ENCODE measurements at places on chromosomes 13 and 19.
A peak's percentile ranks its signal among the peaks of the same experiment; 100 is the strongest.

- no peak for DNase-seq
Observed at GRCh38 chr13:40764587-40765403, 6.2 kb downstream of the MRPS31 start.

DNA sequence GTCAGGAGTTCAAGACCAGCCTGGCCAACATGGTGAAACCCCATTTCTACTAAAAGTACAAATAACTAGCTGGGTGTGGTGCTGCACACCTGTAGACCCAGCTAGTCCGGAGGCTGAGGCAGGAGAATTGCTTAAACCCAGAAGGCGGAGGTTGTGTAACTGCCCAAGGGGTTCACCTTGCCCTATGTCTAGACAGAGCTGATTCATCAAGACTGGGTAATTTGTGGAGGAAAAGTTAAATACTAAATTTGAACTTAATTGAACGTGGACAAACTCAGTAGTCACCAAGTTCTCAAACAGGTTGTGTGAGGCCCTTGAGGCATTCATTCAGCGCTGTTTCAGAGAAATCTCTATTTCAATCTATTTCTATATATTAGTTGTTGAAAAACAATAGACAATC, 13.7 kb upstream of the ZNF486 start:
- no peak for DNase-seq

- DNase-seq, result no peak
Observed at GRCh38 chr13:78601874-78602560, 1.3 kb downstream of the POU4F1 start.

- no peak for DNase-seq
Observed at GRCh38 chr13:32503727-32504126, 34.9 kb downstream of the N4BP2L2 start.

- DNase-seq, result no peak
Observed at GRCh38 chr13:67935626-67936025, 705.5 kb upstream of the PCDH9 start.

- DNase-seq, result peak; percentile 67
Observed at GRCh38 chr19:49391581-49392399, 3.7 kb downstream of the KASH5 start.

DNA sequence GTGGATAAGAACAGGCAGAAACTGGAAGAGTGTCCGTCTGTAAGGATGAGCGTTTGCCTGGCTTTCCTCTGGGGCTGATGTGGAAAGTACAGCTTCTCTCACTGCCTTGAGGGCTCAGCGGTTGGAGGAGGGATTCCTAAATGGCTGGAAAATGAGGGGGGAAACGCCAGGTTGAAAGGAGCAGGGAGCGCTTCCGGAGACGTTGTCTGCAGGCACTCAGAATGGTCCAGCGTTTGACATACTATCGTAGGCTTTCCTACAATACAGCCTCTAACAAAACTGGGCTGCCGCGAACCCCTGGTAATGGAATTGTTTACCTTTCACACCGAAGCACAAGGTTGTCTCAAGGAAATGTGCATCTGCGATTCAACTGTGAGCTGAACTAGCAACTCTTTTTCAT, 39.9 kb downstream of the MRPL57 start:
- no peak for DNase-seq

DNA sequence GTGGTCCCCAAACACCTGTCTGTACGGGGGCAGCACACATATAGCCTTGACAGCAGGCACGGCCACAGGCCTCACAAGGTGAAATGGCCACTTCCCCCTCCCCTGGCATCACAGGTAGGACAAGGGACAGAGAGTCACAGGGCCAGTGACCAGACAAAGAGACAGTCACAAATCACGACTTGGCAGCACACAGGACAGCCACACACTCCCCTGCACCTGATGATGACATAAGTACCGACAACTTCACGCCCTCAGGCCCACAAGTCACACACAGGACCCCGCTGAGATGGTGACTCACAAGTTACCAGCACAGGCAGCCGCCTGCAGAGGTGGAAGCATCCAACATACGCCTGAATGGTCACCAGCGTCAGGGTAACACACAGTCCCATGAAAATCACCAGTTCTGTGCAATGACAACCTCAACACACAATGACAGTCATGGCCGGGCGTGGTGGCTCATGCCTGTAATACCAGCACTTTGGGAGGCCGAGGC, 16.5 kb downstream of the TYK2 start:
- DNase-seq, result no peak

DNA sequence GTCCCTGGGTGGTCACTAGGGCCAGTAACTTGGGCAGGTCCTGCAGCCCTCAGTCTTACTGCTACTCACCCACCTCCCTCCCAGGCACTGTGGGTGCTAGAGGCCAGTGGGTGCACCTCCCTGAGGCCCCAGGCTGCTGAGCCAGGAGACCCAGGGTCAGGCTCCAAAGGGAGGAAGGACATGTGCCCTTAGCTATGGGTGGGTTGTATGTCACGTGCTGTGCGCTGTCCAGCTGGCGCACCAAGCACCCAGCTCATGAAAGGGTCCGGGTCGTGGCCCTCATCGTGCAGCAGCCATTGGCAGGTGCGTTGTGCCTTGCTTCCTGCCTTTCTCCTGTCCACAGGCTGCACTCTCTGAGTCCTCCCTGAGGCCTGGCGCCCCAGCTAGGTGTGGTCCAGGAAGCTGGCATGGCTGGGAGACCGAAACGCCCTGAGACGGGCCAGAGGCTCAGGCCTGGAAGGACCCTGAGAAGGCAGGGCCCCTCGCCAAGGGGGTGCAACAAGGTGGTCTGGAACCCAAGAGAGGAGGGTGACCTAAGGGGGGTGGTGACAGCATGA, 47.0 kb upstream of the KCTD15 start:
- DNase-seq, result no peak

DNA sequence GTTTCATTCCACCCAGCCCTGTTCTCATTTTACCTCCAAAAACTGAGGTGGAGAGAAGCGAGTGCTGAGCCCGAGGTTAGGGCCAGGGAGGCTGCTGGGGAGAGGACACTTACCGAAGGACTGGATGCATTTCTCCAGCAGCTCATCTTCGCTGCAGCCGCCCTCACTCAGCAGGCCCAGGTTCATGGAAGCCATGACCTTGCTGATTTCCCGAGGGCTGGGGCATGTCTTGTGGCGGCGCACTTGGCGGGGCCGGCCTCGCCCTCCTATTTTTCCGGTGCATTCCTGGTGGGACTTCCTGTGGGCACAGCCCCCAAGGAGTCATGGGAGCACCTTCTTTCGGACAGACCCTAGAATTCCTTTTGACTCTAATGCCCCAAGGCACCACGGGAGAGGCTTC, 4.2 kb downstream of the RASGRP4 start:
- DNase-seq, result no peak

DNA sequence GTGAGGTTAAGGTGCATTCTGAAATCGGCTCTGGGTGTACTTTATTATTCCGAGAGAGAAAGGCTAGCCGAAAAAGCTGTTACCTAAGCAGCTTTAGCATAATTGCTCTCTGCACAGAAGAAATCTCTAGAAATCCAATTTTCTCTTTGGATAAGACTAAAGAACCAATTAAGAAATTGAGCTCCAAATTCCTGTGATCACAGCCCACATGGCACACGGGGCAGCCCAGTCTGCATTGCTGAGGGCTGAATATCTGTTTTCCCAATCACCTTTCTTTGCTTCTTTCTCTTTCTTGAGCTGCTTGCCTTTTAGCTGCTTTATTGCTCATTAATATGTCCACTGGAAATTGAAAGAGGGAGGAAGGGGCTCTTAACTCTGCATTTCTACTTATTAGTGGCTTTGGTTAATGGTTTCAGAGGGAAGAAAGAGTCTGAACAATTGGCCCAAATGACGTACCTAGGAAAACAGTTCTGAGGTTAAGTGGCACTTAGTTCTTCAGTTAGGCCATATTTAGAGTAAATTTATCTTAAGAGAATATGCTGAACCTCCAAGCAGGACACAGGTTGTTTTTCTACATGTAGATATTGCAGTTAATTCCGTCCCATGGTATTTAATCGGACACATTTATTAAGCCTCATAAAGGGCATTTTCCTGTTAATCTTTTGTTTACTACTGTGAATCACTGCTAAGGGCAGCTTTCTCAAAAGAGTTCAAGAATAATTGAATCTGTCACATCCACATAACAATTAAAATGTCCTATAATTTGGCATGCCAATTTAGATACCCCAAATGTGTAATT, 265.7 kb downstream of the ABCC4 start:
- no peak for DNase-seq

- no peak for DNase-seq
Observed at GRCh38 chr13:24931450-24932251, 164.3 kb upstream of the PABPC3 start.

- no peak for DNase-seq
Observed at GRCh38 chr19:50859849-50860248, 5.1 kb downstream of the KLK3 start.

DNA sequence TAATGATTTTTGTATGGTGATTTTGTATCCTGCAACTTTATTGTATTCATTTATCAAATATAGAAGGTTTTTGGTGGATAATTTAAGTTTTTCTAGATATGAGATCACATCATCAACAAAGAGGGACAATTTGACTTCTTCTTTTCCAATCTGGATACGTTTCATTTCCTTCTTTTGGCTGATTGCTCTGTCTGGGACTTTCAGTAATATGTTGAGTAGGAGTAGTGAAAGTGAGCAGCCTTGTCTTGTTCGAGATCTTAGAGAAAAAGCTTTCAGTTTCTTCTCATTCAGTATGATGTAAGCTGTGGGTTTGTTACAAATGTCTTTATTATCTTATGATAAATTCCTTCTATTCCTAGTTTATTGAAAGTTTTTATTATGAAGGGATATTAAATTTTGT, 352.0 kb upstream of the DACH1 start:
- no peak for DNase-seq

GRCh38 chr19:10617409-10618121, 7.8 kb upstream of the SLC44A2 start:
- no peak for DNase-seq

DNA sequence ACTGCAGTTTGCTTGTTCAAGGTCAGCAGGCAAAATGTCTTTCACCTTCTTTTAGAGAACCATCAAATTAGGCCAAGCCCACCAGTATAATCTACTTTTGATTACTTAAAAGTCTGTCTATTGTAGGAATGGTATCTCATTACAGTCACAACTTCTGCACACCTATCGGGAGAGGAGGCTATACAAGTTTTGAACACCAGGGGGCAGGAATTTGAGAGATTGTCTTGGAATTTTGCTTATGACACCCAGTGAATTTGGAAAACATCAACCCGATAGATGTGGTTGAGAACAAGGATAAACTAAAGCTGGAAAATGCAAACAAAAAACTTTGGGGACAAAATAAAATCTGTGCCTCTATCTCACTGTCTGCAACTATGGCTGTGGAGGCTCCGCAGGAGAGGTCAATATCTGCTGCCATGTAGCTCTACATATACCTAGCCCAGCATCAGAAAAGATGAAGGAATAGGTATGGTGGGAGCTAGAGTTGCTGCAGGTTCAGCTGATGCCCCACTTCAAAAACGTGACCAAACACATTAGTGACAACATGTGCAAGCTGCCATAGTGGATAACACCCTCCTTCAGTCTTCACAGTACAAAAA, 1299.2 kb upstream of the SPRY2 start:
- DNase-seq, result no peak

DNA sequence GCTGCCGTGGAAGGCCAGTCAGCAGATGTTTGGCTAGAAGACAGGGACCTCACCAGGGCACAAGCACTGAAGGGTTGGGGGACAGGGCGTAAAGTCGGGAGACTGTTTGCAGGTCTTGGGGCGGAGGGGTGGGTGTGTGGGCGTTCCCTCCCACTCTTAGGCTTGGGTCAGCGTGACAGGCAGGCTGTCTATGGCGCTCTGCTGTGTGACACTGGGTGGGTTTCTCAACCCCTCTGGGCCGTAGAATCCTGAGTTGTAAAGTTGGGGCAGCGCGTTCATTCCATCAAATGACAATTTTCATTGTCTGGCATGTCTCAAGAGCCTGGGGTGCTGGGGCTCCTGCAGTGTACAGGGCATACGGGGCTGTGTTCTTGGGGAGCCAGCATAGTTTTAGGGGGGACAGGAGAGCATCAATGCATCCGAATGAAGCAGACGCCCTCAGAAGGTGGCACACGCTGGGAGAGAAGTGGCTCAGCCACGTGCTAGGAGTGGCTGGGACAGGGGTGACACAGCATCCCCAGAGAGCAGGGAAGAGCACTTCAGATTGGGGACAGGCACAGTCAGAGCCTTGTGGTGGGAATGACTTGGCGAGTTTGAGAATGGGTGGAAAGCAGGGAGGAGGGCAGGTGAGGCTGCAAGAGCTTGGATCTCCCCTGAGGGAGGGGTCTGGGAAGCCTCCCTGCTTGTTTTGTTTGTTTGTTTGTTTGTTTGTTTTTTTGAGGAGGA, 4.4 kb downstream of the CRTC1 start:
- DNase-seq, result no peak

GRCh38 chr19:48403606-48404005, 10.1 kb downstream of the GRIN2D start:
- no peak for DNase-seq

DNA sequence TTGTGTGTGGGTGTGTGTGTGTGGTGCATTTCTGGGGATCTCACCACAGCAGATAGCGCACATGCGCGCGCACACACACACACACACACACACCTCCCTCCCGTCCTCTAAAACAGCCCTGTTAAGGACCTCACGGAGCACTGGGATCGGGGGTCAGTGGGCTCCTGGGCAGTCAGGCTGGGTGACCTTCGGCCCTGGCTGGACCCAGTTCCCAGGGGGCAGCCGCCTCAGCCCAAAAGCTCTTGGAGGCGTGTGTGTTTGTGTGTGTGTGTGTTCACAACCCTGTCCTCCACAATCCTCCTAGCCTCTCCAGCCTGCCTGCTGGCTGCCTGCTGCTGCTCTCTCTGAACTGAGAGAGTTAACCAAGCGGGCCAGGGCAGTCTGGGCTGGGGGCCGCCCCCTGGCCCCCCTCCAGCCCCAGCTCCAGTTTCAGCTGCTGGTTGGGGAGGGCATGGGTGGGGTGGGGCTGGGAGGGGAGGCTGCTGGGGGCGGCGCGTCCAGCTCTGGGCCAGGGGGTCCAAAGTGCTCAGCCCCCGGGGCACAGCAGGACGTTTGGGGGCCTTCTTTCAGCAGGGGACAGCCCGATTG, at the start of gene FXYD1:
Gene FXYD1, plus strand, starts transcription at position 520 of the 588 bp plus-strand sequence. CDS start 1,256 bp downstream, outside the sequence.
- no peak for DNase-seq

- no peak for DNase-seq
Observed at GRCh38 chr19:48804496-48804895, 6.3 kb downstream of the BCAT2 start.

DNA sequence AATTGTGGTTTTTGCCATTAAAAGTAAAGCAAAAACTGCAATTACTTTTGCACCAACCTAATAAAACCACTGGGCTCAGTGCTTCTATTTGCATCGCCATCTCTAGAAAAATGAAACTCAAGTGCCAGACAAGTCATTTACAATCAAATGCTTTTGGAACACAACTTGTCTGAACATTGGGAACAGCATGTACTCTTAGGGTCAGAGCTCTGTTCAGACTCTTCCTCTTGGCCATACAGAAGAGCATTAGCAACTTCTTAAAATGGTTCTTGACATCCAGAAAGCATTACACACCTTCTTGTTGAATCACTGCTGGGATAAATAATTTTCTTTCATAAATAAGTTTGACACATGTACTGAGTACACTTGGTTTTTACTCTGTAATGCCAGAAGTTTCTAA, 272.5 kb downstream of the DCLK1 start:
- no peak for DNase-seq

- DNase-seq, result no peak
Observed at GRCh38 chr13:98665638-98665995, 86.9 kb downstream of the SLC15A1 start.
